Immature natural killer cell (primary cell): ENCODE measurements at places on chromosomes 1 and 21. TPM values are rescaled to one million over a fixed set of nuclear protein-coding genes. Genes with fewer than 3 reads are reported as not detected.

ATAD3A gene
- 14.5 TPM for polyA plus RNA-seq

P3H1 gene
- 17.3 TPM for polyA plus RNA-seq

BEND5 gene
- polyA plus RNA-seq = 3.9 TPM

PDC gene
- polyA plus RNA-seq = not detected

GADD45A gene
- polyA plus RNA-seq = 21.6 TPM

F11R gene
- 27.7 TPM for polyA plus RNA-seq

PGLYRP4 gene
- polyA plus RNA-seq = not detected
